ENCODE measurements at places on chromosomes 7 and 10.
A peak's percentile ranks its signal among the peaks of the same experiment; 100 is the strongest.

DNA sequence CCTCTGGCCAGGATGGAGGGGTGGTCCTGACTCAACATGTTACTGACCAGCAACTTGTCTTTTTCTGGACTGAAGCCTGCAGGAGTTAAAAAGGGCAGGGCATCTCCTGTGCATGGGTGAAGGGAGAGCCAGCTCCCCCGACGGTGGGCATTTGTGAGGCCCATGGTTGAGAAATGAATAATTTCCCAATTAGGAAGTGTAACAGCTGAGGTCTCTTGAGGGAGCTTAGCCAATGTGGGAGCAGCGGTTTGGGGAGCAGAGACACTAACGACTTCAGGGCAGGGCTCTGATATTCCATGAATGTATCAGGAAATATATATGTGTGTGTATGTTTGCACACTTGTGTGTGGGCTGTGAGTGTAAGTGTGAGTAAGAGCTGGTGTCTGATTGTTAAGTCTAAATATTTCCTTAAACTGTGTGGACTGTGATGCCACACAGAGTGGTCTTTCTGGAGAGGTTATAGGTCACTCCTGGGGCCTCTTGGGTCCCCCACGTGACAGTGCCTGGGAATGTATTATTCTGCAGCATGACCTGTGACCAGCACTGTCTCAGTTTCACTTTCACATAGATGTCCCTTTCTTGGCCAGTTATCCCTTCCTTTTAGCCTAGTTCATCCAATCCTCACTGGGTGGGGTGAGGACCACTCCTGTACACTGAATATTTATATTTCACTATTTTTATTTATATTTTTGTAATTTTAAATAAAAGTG, 6.0 kb downstream of the PLAU start:
- DNase-seq: no peak

GRCh38 chr7:81956520-81956919, 186.7 kb upstream of the HGF start:
- DNase-seq: peak; percentile 51

- DNase-seq: no peak
Measured at GRCh38 chr10:30559180-30559579, 70.4 kb downstream of the LYZL2 start.

- DNase-seq: no peak
Measured at GRCh38 chr7:106057962-106058927, 53.9 kb downstream of the SYPL1 start.

- no peak for DNase-seq
Measured at GRCh38 chr10:72653383-72654096, 27.7 kb upstream of the MICU1 start.

DNA sequence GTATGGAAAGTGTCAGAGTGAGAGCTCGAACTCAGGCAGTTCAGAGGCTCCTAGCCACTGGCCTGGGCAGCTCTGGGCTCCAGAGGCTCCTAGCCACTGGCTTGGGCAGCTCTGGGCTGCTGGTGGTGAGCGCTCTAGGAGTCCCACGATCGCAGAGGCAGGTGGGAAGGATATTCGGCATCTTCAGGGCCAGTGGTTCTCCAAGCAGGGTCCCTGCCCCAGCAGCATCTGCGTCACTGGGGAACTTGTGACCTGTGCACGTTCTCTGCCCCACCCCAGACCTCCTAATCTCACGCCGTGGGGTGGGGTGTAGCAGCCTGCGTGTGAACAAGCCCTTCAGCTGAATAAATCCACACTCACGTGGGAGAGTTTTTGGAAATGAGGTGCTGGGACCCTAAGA, 25.2 kb upstream of the BTBD16 start:
- no peak for DNase-seq

- no peak for DNase-seq
Measured at GRCh38 chr10:107409522-107409921, 245.0 kb upstream of the SORCS1 start.

- DNase-seq: no peak
Measured at GRCh38 chr7:17038160-17038782, 156.5 kb upstream of the AGR3 start.

GRCh38 chr10:110751850-110752249, 107.7 kb downstream of the RBM20 start:
- DNase-seq: no peak

DNA sequence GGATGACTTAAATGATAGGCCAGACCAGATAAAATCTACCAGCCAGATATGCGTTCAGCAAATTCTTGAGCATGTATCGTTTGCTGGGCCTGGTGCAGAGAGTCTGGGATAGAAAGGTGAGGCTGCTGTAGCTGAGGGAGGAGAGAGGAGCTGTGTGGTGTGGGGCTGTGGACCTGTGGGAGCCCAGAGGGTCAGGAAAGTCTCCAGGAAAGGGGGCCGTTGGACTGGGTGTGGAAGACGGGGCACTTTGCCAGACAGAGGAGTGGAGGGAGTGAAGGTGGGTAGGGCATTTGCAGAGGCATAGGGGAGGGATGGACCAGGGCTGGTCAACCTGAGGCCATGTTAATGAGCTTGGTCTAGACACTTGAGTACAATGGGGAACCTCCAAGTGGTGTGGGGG, 124.7 kb upstream of the UNC5B start:
- DNase-seq: peak; percentile 35

DNA sequence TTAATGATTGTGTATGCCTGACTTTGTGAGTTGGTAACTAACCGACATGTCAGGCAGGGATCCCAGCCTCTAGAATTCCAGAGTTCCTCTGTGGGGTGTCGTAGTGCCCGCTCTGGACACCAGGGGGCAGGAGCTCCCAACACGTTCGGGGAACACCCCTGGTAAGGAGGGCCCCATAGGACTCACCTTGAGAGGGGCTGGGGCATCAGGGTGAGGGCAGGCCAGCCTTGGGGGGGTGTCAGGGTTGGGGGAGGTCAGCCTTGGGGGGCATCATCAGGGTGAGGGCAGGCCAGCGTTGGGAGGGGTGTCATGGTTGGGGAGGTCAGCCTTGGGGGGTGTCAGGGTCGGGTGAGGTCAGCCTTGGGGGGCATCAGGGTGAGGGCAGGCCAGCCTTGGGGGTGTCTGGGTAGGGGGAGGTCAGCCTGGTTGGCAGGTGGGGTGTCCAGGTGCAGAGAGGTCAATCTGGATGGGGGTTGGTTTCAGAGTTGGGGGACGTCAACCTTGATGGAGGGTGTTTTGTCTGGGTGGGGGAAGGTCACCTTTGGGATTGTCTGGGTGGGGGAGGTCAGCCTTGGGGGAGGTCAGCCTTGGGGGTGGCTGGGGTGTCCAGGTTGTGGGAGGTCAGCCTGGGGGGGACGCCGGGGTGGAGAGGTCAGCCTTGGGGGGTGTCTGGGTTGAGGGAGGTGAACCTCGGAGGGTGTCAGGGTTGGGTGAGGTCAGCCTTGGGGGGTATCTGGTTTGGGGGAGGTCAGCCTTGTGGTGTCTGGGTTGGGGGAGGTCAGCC, 45.6 kb upstream of the SUN1 start:
- DNase-seq: peak; percentile 66

DNA sequence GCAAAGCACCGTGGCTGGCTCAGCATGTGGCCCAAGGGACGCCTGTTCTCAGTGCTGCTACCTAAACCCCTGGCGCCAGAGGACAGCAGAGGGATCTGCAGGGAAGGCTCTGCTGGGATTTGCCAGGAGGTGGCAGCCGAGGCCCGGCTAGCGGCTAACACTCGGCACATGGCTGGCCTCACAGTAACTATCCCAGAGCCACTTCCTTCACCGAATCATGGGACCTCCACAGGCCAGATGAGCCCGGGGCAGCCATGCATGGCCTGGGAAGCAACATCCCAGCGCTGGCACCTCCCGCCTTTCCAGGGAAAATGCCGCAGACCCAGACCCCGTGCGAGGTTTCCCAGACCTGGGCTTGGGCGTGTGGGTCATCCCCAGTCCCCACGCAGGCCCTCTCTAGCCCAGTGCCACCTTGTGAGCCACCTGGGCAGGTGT, 36.4 kb downstream of the DPYSL4 start:
- DNase-seq: peak; percentile 34

GRCh38 chr7:27697861-27698430, 35.3 kb upstream of the HIBADH start:
- DNase-seq: no peak

DNA sequence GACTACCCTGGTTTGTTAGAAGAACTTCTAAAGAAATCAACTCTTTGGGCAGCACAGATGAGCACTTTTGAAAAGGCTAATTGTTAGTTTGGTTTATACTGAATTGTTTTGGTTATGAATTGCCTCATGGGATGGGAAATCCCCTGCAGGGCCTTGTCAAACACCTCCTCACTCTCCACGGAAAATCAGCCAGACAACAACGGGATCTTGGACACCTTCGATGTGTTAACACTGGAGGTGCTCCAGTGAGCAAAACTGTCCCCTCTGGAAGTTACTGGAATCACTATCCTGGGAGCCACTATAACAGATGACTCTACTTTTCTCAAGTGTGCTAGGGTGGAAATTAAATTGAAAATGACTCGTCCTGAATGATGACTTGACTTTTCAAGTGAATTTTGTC, 38.7 kb downstream of the CDK6 start:
- no peak for DNase-seq
